Lung microvascular endothelial cell (primary cell): ENCODE measurements at places on chromosomes 13 and 19. TPM values are rescaled to one million over a fixed set of nuclear protein-coding genes. Genes with fewer than 3 reads are reported as not detected.
A peak's percentile ranks its signal among the peaks of the same experiment; 100 is the strongest.

GRCh38 chr19:3849092-3849491, 19.7 kb downstream of the ZFR2 start:
- DNase-seq, result peak; percentile 39

GRCh38 chr13:26624572-26624971, 67.1 kb downstream of the WASF3 start:
- no peak for DNase-seq

Gene CYP4F2
- total RNA-seq, result 0.22 TPM in 1 of 2 replicates, not detected in the other

- no peak for DNase-seq
Observed at GRCh38 chr13:27952876-27953675, 16.0 kb downstream of the CDX2 start.

DNA sequence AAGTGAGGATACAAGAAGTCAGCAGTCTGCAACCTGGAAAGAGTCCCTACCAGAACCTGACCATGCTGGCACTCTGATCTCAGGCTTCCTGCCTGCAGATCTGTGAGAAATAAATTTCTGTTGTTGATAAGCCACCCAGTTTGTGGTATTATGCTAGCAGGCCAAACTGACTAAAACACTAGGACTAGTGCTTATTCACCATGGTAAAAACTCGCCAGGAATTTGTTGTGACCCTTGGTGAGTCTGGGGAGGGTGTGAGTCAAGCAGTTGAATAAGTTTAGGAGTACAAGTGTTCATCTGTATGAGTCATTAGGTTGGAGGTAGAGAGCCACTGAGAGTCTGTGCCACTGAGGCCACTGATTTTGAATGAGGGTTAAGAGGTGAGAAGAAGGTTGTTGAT, 3.6 kb downstream of the ZIK1 start:
- DNase-seq, result no peak
